ENCODE measurements at places on chromosomes 2 and 18.

DNA sequence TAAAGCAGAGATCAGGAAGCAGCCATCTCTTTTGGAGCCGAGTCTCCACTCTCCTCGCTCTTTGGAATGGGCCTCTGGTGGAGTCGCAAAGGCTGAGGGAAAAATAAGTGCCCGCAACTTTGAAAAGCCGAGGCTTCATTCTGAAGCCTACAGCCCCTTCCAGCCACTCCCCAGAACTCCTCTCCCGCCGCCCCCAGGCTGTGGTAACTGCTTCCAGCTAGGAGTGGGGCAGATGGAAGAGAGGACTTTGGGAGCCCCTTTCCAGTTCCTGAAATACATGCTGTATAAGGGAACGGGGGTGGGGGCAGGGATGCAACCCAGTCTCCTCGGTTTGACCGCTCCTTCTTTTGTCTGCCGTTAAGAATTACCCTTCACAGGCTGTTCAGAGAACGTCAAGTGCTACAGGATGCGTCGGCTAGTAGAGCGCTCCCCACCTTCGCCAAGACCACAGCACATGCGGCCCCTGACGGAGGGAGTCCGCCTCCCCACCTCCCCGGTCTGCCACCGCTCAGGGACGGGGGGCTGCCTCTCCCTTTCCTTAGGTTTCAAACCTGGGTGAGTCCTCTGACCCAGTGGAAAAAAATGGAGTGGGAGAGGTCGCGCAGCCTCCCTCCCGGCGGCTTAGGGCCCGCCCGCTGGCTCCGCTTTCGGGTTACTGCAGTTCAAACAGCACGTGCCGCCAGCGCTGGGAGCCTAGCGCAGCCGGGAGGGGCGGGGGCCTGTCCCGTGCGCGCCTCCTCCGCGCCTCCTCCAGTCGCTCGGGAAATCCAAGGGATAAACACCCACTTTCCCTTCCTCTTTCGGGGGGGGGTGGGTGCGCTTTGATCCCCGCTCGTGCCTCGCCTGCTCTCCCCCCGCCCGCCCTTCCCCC, 4.9 kb downstream of the CYP26B1 start:
- DNase-seq, result no peak

- no peak for DNase-seq
These were observed 380.2 kb downstream of the LNPK start for GRCh38 chr2:175621821-175622220.

DNA sequence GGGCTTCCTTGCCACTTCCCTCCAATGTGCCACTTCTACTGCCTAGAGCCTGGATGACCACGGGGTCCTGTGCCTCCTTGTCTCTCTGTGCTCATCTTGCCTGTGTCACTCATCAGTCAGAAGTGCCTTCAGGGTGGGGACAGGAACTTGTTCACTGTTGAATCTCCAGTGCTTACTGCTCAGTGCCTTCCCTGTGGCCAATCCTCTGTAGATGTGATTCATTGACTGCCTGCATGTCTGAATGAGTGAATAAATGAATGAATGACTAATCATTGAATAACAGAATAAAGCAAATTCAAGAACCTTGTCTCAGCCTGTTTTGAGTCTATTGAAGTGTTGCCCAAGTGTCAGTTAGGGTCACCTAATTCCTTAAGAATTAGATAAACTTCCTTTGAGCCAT, 42.3 kb upstream of the FAM136A start:
- no peak for DNase-seq

GRCh38 chr2:219243291-219243761, 1.9 kb downstream of the GLB1L start:
- DNase-seq, result no peak

GRCh38 chr2:197075754-197076337, 149.3 kb upstream of the PGAP1 start:
- no peak for DNase-seq

GRCh38 chr2:138536302-138536701, 34.7 kb downstream of the SPOPL start:
- DNase-seq, result no peak

DNA sequence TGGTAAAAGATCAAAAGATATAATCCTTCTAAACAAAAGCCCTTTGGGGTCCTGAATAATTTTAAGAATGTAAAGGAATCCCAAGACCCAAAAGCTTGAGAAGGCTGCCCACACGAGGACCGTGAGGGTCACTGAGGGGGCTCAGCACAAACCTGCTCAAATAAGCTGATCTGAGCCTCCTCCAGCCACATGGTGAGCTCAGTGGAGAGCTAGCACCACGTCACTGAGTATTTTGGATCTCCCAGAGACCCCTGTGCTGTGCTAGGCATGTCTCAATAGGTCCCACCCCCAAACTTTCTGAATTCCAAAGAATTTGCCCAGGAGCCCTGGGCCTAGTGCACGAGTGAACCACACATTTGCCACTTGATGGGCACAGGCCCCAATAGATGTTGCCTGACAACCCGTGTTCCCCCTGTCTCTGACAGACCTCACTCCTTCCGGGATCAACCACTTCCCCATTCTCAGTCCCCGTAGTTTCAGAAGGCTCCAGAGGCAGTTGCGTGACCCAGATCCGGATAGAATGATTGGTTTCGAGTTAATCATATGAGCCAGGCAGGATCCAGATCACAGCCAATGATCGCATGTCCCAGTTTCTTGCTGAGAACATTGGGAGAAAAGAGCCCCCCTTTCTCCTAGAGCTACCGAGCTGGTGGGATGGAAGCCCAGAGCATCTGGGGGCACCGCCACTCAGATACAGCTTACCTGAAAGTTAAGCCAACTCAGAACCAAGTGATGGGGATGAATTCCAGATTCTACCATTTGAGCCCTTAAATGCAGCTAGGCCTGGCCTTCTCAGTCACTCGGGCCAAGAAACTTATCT, 203.8 kb downstream of the TNS1 start:
- no peak for DNase-seq

- DNase-seq, result no peak
These were observed 16.8 kb downstream of the ARID5A start for GRCh38 chr2:96553176-96553956.

GRCh38 chr2:215489288-215489848, 53.5 kb upstream of the FN1 start:
- no peak for DNase-seq

- no peak for DNase-seq
These were observed 32.1 kb upstream of the ZNF638 start for GRCh38 chr2:71299507-71299906.

- DNase-seq, result peak; percentile 80
These were observed 35.3 kb downstream of the LRRFIP1 start for GRCh38 chr2:237662671-237663093.

DNA sequence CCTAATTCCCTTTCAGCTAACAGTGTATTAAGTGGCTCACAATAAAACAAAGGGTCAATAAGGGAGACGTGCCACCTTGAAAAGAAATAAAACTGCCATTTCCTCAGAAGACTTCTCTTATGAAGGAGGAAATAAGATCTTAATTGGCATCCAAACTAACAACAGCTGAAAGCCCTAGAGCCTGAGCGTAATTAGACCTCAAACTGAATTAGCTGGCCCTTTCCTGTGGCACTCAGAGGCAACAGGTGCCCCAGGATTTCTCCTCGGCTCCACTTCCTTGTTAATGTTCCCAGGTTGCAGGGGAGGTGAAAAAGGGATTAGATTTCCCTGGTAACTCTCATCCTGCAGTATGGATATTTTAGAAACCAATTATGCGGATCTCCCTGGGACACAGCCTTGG, 804.3 kb downstream of the DCDC2C start:
- no peak for DNase-seq

GRCh38 chr2:2636813-2637212, 305.7 kb upstream of the MYT1L start:
- DNase-seq, result no peak

DNA sequence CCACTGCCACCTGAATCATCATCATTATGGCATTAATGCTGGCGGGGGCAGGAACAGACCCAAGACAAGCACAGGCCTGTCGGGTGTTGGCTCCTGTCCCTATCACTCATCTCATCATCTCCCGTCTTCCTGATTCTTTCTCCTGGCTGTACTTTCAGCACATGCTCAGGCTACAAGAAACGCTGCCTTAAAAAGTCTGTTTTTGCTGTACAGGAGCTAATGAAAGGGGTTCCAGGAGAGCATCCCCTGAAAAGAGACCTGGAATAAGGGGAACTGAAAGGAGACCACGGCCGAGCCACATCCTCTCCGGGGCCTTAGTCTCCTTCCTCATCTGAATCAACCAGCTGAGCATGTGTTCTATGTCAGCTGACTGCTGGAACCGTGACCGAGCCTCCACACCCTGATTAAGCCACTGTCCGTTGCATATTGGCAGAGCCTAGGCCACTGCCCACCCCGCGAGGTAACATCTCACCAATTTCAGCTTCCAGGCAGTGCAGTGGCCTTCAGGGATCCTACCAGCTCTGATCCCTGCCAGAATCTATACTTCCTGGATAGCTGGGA, 62.6 kb downstream of the DNMT3A start:
- no peak for DNase-seq

- no peak for DNase-seq
These were observed 21.4 kb upstream of the AGAP1 start for GRCh38 chr2:235472443-235472842.

- no peak for DNase-seq
These were observed 16.2 kb downstream of the C2orf76 start for GRCh38 chr2:119350311-119350998.

GRCh38 chr18:55300936-55301531, 287.0 kb downstream of the TCF4 start:
- DNase-seq, result peak; percentile 83

GRCh38 chr18:78630981-78631510, 348.6 kb upstream of the SALL3 start:
- no peak for DNase-seq

- DNase-seq, result peak; percentile 15
These were observed 47.0 kb downstream of the SLC9A4 start for GRCh38 chr2:102520009-102520408.

GRCh38 chr2:108594132-108594981, 60.1 kb downstream of the LIMS1 start:
- DNase-seq, result no peak

DNA sequence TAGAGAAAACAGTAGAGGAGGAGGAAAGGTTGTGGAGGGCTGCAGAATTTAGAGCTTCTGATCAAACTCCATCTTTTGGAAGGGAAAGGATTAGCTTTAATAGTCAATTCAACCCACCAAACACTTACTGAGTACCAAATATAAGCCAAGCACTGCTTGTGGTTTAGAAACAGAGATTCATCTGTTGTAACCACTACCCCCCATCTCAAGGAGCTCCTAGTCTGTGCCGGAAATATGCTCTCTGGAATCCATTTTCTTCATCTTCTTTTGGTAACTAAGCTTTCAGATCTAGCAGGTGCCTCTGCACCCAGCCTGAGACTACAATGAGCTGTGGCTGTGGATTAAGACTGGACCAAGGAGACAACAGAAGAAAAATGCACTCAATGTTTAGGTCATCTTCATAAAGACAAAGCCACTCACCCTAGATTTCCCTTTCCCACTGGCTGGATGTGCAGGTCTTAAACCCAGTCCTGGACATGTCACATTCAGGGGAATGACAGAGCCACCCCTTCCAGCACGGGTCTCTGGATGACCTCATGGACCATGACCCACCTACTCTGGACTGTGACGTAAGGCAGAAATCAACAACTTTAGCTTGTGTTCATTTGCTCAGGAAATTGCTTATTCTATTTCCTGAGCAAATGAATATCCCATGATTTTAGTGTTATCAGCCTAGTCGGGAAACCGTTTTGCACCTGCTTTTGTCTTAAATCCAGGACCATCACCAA, 52.9 kb downstream of the EPB41L3 start:
- DNase-seq, result no peak

- no peak for DNase-seq
These were observed 166.1 kb downstream of the ANKRD30B start for GRCh38 chr18:14914121-14914520.

DNA sequence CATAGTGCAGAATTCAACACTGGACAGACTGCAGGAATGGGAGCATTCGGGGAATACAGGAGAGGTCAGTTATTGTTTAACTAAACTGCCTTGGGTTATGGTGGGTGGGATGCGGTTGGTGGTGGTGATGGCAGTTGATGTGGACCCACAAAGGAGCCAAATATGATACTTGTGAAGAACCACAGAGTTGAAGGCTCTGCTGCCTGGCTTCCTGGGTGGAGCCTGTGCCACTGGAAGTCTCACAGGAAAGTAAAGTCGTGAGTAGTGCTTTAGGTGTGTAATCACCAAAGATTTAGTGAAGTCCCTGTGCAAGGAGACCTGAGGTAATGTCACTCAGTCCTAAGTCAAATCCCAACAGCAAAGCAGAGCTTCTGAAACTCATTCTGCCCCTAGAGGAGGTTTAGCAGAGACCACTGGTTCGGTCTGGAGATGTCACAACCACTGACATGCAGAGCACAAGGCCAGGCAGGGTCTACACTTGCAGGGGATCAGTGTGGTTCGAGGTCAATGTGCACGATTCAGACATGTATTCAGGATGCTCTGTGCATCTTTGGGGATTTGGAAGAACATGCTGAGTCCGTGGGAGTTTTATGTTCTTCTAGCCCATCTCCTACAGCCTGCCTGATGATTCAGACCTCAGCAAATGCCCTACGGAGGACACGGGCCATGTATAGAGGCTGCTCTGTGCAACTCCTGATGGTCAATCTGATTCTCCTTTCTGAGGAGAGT, 1150.9 kb downstream of the RPIA start:
- no peak for DNase-seq

DNA sequence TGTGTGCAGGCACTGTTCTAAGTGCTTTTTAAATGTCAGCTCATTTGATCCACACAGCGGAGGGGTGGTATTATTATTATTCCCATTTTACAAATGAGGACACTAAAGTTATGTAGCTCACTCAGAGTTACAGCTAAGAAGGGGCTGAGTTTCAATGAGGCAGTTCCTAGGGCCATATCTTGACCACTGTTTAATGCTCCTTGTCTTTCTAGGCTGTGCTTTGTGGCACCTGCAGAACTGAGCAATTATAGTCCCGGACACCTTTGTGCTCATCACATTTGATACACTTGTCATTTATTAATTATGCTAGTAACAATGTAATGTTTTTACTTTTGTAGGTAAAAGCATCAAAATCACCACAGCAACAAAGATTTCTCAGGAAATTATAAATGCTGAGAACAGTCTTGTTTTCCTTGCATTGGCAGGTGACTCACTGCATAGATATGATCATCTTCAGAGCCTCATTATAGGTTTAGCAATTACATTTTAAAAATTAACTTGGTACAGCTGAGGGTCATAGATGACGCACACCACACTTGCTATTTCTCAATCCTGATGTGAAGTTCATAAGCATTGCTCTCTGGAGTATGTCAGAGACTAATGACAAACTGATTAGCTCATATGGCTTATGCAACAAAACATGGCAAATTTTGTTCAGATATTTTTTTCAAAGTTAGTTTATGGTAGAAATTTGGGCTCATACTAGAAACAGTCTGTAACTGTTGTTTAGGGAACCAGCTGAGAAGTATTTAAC, 366.8 kb downstream of the TGIF1 start:
- no peak for DNase-seq

DNA sequence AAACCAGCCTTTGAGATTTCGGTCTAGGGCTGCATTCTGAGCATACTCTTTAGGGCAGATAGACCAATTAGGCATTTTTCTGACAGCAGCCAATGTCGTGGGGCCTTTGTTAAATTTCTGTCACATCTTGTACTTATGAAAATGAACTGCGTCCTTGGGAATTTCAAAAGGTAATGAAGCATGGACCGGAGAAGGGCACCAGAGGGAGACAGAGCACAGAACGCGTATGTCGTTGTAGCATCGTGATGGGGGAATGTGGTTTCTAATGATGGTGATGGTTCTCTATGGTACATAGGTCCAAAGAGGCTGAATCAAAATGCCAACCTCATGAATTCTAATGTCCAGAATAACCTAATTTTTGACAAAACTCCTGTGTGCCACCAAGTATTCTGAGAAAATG, 483.9 kb upstream of the CRIM1 start:
- DNase-seq, result no peak

- DNase-seq, result no peak
These were observed 28.6 kb downstream of the RMC1 start for GRCh38 chr18:23531912-23532311.
